NCI-H1436 treated with DMSO at 0.1 percent for 48 hours (cell line): ENCODE measurements at places on chromosomes 2 and 18.

- DNase-seq = peak; percentile 100
These were observed 223.4 kb upstream of the RND3 start for GRCh38 chr2:150710916-150711315.

GRCh38 chr2:46329803-46330775, 32.9 kb downstream of the EPAS1 start:
- DNase-seq = no peak

- no peak for DNase-seq
These were observed 5.1 kb downstream of the CXCR1 start for GRCh38 chr2:218161644-218162043.

- DNase-seq = no peak
These were observed 35.0 kb upstream of the PTMA start for GRCh38 chr2:231673348-231673770.

- DNase-seq = no peak
These were observed 51.1 kb downstream of the PAPOLG start for GRCh38 chr2:60806988-60807681.

- no peak for DNase-seq
These were observed 23.1 kb downstream of the PLA2R1 start for GRCh38 chr2:160039166-160039903.

DNA sequence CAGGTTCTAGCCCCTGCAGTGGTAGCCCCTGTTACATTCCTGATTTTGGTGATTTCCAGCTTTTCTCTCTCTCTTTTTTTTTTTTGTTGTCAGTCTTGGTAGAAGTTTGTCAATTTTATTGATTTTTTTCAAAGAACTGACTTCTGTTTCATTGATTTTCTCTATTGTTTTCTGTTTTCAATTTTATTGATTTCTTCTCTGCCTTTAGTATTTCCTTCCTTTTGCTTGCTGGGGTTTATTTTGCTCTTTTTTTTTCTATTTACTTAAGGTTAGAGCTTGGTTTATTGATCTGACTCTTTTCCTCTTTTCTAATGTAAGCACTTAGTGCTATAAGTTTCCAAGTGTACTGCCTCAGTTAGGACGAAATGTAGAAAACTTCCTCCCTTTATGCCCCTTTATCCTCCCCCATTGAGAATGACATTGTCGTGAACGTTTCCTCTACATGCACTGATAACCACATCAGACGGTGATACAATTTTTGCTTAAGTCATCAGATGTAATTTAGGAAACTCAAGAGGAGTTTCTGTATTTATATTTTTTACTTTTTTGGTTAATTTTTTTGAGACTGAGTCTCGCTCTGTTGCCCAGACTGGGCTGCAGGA, 81.1 kb upstream of the HS6ST1 start:
- DNase-seq = no peak

GRCh38 chr18:13448335-13448795, 229.8 kb downstream of the LDLRAD4 start:
- no peak for DNase-seq

DNA sequence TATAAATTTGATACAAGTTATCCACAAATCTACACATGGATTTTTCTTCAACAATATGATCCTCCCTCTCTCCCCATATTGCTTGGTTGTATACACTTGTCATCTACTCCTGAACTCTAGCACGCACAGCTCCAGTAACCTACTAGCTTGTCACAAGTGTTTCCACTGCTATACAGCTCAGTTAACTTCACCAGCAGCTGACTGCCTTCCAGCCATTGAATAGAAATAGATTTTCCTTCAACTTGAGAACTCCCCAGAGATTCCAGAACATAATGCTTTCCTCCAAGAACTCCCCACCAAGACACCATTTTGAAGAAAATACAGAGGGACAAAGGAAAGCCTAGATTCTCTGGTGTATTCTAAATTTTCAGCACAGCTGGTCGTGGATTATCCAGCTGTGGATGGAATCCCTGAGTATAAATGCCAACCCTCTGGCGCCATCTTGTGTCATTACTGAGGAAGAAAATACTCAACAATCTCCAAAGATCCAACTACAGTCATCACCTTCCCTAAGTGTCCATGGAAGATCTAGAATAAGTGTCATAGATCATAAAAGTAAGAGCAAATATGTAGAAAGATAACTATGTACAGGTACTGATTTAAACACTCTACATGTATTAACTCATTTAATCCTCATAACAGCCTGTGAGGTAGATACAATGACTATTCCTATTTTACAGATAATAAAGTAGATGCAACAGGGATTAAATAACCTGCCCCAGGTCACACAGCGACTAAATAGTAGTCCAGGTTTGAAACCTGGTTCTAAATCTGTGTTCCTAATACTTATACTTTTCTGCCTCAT, 156.7 kb downstream of the ARHGAP28 start:
- DNase-seq = no peak

DNA sequence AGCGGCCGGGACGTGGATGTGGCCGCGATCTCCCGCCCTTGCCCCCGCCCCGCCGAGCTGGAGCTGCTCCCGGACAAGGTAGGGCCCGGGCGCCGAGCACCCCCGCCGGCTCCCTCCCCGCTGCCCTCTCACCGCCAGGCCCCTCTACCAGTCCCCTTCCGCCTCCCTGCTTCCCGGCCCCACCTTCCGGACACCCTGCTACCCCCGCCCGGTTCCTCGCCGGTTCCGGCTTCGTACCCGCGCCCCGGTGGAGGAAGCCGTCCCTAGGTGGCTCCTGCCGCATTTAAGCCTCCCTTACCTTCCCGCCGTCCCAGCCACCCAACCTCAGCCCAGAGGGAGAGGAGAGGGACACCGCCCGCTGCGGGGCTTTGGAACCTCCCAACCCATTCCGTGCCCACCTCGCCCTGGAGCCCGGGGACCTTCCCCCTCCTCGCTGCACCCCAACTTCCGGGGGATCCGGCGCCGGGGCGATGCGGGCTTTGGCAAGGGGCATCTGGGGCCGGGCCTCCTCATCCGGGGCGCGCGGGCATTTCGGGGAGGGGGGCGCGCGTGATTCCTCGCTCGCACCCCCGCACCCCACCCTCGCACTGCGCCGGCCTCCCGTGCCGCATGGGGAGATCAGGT, 475 bp downstream of the B3GNT2 start:
- DNase-seq = no peak

- DNase-seq = no peak
These were observed 12.2 kb downstream of the CCDC68 start for GRCh38 chr18:54947091-54947490.

- DNase-seq = no peak
These were observed 106.8 kb downstream of the SLC39A10 start for GRCh38 chr2:195763866-195764265.

DNA sequence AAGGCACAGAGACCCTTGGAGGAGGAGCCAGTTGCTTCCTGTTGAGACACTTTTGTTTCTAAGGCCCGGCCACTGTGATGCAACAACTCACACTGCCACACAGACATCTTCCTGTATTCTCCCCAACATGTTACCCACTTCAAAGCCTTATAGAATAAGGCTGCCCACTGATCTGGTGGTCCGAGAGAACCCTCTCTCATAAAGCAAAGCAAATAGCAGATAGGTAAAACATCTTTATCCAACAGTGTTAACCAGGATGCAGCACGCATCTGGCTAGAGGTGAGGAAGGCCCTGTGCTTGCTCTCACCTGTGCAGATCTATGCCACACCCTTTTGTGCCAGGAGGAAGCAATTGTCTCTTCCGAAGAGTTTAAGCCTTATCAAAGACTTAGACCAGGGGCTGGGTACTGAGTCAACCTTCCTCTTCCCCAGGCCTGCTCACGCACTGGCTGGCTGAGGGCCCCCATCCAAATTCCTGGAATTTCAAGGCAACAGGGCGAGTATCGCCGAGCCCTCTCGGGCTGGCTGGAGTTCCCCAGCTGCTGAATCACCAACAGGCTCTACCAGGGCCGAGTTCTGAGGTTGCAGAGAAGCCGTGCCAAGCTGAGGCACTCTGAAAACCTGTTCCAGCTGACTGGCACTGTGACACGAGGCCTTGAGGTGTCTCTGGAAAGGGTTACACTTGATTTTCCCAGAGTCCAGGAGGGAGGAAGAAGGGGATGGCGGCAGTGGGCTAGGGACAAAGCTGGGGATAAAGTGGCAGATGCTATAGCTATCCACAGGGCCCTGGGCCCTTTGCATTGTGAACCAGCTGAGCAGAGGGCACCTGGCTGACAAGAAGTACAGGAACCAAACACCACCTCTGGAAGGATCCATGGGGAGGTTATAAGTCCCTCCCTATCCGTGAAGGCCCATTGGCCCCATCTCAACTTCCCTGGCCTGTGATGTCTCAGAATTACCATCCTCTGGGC, 29.3 kb downstream of the TGFA start:
- DNase-seq = no peak

DNA sequence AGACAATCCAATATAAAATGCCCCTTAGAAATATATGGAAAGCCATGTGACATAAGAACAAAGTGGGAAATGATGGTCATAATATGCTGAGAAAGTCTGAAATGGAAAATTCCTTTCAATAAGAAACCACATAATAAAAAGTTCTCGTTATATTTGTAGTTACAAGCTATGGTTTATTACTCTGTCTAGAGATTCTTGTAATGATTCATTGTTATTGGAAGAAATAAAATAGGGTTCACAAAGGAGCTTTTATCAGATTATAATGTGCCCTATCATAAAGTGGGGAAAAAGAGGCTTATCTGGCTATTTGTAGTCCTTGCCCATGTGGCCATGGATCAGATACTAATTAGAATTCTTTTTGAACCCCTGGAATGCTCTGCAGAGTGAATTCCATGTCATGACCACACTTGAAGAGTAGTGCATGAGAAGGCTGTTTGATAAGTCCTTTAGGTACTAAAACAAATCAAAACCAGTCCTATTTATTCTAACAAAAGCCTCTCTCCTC, 420.7 kb upstream of the NRP2 start:
- DNase-seq = no peak

DNA sequence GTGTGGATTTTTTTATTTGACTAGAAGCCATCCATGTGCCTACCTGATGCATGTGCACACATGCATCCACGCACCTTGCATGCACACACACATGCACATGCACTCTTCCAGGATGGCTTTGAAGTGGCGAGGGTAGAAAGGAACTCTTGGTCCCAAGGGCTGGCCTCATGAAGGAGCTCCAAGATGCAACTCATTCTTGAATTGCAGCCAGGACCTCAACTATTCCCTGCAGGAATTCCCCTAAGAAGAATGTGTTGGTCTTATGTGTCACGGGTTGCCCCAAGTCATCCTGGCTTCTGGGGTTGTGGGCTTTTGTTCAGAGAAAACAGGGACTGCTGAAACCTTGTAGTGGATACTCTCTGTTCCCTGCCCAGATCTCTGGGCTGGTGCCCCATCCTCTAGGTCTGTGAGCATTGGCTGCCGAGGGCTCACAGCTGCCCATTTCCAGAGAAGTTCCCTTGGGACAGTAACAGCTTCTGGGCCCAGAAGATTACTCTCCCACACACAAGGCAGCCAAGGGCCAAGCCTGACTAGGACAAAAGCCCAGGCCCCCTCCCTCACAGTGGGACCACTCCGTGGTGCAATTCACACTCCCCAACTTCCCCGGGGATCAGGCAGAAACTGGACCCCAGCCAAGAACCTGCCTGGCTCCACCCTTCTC, 137.6 kb downstream of the COPS8 start:
- DNase-seq = no peak

- DNase-seq = no peak
These were observed 323.2 kb downstream of the PLCL1 start for GRCh38 chr2:198127627-198128026.

DNA sequence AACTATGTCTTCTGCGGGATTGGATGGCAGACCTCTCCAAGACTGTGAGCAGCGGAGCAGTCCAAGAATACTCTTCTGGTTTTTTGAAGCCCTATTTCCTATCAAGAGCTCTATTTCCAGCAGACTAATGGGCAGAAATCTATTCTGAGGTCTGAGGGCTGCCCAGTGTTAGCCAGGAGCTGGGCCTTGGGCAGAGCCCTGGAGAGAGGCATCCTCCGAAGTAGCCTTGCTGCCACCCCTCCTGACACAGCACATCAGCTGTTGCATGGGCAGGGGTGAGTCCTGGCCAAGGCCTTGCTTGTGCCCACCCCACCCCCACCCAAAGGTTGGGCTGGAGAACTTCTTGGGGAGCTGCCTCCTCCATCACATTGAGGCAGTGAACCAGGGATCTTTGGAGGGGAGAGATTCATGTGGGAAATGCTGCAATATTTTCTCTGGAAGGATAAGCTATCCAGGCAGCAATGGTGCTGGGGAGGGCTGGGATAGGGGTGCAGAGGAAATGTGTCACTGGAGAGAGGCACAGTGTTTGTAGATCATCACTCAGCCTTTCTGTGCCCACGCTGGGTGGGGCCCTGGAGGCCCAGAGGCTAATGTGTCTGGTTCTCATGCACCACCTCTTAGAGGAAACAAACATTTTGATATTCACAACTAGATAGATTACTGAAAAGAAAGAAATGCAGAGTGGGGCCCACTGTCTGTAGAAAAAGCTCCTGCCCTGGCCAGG, 104.7 kb downstream of the VSNL1 start:
- DNase-seq = no peak

- DNase-seq = no peak
These were observed 879.6 kb upstream of the CELF4 start for GRCh38 chr18:38444971-38445803.

DNA sequence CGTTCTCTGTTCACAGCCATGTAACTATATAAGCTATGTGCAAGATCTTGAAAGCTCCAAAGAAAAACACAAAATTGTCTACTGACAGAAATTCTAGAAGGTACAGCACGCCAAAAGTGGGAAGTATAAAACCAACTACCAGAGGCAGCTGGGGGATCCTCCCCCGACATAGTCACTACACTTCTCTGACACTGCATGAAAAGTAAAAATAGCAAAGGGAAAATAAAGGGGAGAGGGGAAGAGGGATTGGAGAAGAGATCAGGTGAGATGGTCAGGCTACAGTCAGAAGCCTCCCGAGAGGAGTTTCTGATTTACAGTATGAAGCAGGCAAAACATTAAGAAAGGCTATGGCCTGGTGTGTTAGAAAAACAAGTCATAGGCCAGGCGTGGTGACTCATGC, 39.8 kb upstream of the PCBP1 start:
- no peak for DNase-seq

DNA sequence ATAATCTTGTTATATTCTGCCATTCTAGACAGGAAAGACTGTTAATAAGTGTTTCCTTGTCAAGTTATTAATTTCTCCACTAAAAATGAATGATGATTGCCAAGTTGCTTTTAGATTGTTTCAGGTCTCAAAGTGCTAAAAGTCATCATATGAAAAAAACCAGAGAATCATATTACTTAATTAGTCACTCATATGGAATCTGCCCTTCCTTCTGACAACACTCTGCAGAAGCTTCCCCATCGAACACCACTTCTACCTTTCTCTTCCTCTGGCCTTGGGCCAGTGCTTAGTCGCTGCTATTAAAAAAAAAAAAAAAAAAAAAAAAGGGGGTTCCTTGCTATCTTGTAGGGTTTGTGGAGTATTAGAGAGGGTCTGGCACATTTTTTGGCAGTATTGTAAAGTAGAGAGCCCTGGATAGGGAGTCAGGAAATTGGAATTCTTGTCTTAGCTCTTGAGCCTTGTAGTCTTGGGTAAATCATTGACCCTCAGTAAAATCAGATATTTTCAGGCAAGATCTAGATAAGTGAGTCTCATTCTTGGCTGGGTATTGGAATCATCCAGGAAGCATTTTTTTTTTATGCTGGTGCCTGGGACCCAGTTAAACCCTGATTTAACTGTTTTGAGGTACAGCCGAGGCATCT, 141.7 kb upstream of the CCDC68 start:
- no peak for DNase-seq
